AG04449 (cell line): ENCODE measurements at places on chromosomes 4 and X.

GRCh38 chr4:88949605-88950004 is 107.4 kb downstream of the FAM13A start:
- DNase-seq, result no peak

DNA sequence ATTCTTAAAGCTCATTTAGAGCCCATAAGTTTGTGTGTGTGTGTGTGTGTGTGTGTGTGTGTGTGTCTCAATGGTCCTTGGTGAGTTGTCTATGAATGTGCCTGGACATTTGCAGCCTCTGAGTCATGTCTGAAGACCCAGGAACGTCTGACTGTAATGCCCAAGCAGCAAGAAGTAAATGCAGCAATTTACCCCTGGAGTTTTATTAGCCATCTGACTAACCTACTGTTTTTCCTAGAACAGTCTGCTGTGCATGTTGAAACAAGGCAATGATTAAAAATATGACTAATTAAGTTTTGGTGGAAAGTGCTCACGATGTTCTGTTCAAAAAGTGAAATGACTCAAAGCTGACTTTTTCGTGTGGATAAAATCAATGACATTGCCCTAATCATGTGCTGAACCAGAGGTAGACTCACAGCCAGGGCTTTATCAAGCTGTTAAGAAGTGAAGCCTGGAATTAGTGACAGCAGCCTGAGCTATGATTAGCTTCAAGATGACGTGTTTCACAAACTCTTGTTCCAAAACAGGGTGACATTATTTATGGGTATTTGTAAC is 201.6 kb downstream of the CPE start:
- peak; percentile 23 for DNase-seq

- no peak for DNase-seq
Observed at GRCh38 chr4:139768896-139769295, 103.3 kb downstream of the MGST2 start.

DNA sequence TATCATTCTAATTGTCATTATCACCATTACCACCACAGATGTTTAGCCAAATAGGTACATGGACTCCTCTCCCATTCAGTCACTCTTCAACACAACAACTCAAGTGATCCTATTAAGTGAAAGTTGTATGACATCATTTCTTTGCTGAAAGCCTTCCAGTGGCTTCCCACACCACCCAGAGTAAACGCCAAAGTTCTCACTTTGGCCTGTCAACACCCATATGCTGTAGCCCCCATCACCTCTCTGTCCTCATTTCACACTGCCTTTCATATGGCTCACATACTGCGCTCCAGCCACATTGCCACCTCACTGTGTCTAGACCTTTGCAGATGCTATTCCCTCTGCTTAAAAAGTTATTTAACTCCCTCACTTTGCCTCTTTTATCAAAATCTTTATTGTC is 682.3 kb downstream of the ADGRL3 start:
- no peak for DNase-seq

DNA sequence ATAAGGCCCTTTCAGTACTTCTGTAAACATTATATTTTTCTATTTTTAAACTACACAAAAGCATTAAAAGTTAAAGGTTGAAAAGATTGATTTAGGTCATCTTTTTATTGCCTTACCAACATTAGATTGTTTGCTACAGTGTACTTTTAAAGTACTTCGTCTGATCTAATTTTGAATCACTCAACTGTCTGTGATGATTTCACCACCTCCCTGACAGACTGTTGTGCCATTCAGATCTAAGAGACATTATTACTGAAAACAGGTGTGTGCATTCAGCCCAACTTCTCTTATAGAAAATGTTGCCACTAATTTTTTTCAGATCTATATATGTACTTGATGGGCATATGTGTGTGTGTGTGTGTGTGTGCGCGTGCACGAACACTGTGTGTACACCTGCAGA is 39.3 kb downstream of the GASK1B start:
- no peak for DNase-seq

DNA sequence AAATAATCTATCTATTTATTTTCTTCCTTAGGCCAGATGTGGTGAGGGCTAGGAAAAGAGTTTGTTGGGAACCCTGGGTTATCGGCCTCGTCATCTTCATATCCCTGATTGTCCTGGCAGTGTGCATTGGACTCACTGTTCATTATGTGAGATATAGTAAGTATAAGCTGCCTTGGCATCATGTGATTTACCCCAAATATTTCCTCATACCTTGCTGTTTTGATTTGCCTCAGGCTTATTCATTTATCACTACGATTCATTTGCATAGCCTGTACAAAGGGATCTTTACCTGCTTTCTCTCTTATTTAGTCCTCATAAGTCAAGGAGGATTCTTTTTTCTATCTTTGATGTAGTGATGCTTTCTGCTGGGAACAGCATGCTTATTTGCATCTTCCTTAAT is 14.5 kb downstream of the TMPRSS11E start:
- DNase-seq, result no peak

GRCh38 chr4:186942758-186943377 is 219.2 kb upstream of the FAT1 start:
- no peak for DNase-seq

DNA sequence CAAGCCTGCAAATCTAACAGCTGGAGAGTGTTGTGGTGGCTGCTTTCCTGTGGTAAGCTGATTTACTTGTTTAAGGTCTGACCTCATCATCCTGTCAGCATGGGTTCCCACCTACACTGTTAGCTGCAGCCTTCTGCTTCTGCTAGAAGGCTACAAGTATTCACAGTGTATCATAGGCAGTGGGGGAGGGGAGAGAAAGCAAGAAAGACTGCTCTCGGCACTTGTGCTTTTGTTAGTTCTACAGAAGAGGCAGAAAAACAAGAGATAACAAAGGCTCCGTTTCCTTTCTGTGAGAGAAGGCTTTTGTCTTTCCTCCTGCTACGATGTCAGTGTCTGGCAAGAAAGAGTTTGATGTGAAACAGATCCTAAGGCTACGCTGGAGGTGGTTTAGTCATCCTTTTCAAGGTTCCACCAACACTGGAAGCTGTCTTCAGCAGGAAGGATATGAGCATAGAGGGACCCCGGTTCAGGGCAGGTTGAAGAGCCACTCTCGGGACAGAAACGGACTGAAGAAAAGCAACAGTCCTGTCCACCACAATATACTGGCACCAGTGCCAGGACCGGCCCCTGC is at the start of gene KLHL4:
Gene KLHL4, plus strand, starts transcription at position 232 of the 571 bp plus-strand sequence. Its CDS starts 92 bp downstream, at position 324.
- no peak for DNase-seq

- no peak for DNase-seq
Observed at GRCh38 chr4:84381759-84382158, 117.3 kb downstream of the NKX6-1 start.

DNA sequence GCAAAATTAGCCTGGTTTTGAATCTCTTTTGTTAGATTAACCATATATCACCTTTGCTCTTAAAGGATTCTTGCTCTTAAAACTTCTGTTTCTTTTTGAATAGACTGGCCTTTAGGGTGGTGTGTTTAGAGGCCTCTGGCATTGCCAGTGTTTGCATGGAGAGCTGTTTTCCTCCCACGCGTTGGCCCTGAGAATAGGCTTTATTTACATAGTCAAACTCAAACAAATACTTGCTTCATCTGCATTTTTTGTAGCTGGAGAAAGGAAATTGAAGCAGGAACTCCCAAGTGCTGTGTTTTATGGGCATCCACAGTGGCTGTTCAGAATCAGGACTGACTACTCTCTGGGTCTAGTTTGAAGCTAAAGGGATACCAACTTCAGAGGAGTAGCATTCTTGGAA is 2.7 kb downstream of the SHROOM2 start:
- DNase-seq, result no peak

DNA sequence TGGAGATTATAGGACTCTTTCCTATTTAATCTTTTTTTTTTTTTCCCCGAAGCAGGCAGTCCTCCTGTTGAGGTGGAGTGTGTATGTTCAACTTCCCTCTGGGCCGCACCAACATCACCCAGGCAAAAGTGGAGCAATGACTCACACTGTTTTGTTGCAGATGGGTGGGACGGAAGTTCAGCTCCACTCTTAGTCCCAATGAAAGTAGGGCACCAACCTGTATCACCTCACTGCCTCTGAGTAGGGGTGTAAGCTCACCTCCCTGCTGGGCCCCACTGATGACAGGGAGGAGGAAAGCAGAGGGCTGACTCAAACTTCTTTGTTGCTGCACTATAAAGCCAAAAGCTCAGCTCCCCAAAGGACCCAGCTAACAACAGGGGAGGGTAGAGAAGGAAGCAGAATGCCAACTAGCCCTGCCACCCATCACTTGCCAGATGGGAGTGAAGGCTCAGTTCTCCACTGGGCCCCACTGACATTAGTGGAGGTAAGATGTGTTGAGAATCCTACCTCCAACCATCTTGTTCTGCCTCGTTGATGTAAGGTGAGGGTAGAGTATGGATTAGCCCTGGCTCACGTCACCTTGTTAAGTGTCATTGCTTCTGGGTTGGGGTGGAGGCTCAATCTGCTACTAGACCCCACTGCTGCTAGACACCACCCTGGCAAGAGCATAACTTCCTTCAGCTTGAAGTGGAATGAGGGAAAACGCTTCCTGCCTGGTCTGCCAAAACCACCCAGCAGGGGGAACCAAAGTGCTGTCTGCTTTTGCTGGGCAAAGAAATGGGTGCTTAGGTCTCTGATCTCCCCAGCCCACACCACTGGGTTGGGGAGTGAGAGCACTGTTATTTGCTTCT is 14.1 kb downstream of the RPS6KA3 start:
- no peak for DNase-seq

DNA sequence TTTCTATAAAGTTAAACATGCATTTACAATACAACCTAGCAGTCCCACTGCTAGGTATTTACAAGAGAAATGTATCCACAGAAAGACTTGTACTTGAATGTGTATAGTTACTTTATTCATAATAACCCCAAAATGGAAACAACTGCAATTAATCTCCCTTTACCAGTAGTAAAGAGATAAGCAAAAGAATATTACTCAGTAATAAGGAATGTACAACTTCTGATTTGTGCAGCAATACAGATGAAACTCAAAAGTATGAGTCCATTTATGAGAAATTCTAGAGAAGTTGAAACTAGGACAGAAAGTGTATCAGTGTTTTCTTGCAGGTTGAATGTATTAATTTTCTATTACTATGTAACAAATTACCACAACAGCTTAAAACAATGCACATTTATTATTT is 15.2 kb downstream of the USP53 start:
- DNase-seq, result no peak

DNA sequence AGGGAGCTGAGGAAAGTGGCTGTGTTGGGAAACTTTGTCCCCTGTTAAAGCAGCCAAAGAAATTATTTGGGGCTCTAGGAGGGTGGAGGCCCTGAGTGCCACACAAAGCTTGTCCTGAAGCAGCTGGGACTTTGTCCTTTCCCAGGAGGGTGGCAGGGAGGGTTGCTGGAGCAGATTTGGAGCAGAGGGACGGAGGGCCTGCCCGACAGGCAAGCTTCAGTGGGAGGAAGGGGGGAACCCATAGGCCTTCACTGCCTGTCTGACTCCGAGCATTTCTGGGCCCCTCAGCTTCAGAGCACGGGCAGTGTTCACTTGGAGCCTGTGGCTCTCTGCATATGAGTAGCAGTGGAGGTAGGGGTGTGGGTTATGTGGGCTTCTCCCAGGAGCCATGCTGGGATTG is 7.2 kb upstream of the CNGA2 start:
- DNase-seq, result no peak

- no peak for DNase-seq
Observed at GRCh38 chr4:69531251-69531650, 35.5 kb upstream of the UGT2B4 start.

DNA sequence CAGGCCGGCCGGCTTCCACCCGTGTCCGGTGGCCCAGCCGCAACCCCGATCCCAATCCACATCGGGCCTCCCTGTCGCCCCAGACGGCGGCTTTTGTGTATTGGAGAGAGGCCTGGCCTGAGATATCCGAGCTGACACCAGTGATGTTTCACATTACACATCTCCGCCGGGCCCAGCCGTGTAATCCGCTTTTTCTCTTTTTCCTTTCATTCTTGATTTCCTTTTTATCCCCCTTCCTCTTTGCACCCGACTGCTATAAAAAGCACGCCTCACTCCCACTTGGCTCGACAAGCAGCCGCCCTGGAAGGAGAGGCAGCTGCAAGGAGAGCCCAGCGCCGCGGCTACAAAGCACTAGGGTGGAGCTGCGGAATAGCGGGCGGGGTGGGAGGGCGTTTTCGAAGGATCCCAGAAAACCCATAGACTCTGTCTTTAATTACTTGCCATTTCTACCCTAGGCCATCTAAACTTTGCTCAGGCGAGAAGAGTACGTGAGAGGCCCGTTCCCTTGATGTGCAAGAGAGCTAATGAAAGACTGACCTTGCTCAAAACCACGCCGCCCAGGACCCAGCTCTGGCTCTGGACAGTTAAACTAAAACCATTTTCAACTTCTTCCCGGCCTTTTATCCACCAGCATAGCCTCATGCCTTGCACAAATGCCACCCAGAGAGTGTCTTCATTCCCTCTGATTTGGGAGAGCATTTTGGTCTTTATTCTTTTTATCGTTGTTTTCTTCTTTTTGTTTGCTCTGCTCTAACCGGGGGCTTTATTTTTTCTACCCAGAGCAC is 3.2 kb downstream of the PITX2 start:
- no peak for DNase-seq

DNA sequence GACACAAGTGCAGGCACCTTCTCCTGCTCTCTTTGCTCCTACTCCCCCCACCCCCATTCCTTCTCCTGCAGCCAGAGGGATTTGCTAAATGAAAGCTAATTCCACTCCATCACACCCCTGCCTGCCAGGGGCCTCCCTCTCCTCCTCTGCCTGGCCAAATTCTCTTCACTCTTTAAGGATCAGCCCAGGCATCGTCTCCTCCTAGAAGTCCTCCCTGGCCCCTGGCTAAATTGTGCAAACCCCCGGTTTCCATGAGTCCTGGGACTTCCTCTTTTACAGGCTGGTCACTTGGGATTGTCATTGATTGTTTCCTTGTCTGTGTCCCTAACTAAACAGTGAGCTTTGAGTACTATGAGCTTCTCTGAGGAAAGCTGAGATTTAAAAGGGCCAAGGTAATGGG is 8.7 kb upstream of the ABLIM2 start:
- no peak for DNase-seq

GRCh38 chr4:114019276-114019968 is 40.0 kb upstream of the ARSJ start:
- no peak for DNase-seq

DNA sequence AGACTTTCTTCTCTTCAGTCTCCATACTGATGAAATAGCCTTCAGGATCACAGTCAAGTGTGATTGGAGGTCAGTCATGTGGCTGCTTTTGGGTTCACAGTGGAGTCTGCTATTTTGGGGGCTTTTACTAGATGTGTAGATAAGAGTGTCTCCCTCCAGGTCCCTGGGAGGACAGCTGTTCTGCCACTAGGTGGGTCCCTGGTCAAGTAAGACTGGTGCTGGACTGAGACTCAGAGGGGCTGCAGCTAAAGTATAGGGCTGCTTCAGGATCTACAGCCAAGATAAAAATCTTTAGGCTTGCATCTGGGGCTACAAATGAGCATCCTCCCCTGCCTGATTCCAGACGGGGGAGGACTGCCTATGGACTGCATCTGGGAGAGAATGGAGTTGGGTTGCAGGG is 200.7 kb upstream of the ANKRD50 start:
- DNase-seq, result no peak

DNA sequence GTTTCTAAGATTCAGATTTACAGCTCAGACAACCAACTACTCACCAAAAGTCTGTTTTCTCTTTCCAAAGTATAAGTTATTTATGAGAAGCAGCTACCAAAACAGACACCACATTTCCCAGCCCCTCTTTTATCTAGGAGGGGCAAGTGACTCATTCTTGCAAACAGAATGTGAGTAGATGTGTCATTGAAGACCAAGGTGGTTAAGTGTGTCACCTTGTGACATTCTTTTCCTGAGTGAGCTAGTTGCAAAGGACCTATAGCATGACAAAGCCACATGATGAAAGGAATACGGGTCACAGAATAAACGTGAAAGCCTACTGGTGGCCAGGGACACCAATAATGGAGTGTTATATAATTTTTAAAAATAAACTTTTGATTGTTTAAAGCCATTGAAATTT is 50.0 kb downstream of the SLC7A11 start:
- DNase-seq, result no peak
